T-helper 2 cell treated with Interferon-gamma antibody and Interleukin-4, amounts not matched to agents 5 μg/mL and 100 μg/mL, for 36 hours (primary cell): ENCODE measurements at places on chromosomes 5 and 9.

- DNase-seq: no peak
These were observed 31.7 kb downstream of the MRPL22 start for GRCh38 chr5:154972476-154973080.

- DNase-seq: no peak
These were observed 22.5 kb upstream of the SUB1 start for GRCh38 chr5:32562843-32563242.

DNA sequence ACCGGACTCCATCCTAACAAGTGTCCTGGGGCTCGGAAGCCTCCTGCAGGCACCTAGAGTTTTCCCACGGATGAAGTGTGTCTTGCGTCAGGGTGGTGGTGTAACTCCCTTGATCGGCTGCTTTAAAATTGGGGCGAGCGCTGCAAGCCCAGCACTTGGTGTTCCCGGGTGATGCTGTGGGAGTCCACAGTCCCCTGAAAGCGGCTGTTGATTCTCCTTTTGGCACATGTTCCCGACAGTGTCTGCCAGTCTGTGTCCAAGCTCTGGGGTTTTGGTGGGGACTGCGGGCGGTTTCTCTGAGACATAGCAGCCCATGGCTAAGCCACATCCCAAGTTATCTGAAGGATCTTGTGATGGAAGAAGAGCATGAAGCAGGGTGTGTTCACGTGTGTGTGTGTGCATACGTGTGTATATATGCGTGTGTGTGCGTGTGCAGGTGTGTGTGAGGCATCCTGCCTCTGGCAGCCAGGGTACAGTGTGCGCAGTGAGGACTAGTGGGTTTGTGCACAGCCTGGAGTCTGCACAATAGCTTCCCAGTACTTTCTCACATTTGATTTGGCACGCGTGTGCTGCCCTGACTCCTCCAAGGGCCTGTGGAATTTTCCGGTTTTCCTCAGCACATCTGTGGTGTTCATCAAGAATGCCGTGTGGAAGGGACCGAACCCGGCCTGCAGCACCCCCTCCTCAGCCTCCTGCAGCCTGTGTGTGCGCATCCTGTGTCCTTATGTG is 16.9 kb downstream of the SLC25A48 start:
- no peak for DNase-seq

- no peak for DNase-seq
These were observed 84.7 kb downstream of the CMYA5 start for GRCh38 chr5:79774171-79774854.

DNA sequence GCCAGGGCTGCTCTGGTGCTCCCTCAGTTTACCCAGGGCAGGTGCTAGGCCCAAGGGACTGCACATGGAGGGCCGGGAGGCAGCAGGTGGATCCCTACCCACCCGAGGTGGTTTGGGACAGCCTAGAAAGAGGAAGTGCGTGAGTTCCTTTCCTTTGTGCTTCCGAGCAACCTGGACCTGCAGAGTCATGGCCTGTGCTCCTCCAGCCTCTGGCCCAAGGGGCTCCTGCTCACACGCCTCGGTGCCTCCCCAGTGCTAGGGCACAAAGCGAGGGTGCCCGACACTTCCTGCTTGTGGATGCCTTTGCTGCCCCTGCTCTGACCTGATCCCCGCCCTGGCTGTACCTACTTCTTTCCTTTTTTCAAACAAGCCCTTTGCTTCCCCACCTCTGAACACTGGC is 79.3 kb downstream of the RXRA start:
- no peak for DNase-seq
